ENCODE measurements at places on chromosomes 2 and 18. TPM values are rescaled to one million over a fixed set of nuclear protein-coding genes. Genes with fewer than 3 reads are reported as not detected.
A peak's percentile ranks its signal among the peaks of the same experiment; 100 is the strongest.

DNA sequence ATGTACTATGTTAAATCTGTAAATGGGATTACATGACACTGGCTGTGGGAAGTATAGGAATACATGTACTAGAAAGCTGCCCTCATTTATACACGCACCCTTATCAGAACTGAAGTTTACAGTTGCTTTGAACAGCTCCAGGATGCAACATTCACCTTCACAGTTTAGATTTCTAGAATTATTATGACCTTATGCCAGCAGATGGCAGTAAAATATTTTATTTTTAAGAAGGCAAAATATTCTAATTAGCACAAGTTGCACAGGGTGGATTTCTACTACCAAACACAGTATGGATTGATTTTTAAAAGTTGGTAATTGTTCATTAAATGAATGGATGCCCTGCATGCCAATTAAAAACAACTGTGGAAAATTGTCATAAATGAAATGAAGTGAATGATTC is 670.4 kb downstream of the KCNJ3 start:
- no peaks in the 10 kb centered on the region for H3K4me1 ChIP-seq
- DNase-seq, result peak; percentile 28
- peaks cover 2% of the 10 kb centered on the region for H3K27me3 ChIP-seq
- H3K36me3 ChIP-seq, result no peaks in the 10 kb centered on the region
- no peak overlapping the region for H3K4me3 ChIP-seq

DNA sequence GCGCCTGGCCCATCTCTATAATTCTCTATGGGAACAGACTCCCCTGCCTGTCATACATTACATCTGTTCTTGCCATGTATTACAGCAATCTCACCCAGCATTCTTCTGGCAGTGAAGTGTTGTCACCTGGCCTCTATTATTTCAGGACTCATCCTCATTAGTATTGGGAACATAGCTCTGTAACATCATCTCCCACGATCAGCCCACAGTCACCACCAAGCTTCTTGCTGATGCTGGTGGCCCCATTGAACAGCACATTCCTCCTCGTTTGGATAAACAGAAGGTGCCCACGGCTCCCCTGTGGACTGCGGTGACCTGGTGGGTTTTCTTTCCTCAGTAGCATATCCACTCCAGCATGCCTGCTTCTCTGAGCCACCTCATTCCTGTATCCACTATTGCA is 21.5 kb downstream of the CHCHD5 start:
- peak overlapping the region; percentile 79 for H3K27ac ChIP-seq
- H3K27me3 ChIP-seq, result no peaks in the 10 kb centered on the region
- H3K36me3 ChIP-seq, result no peaks in the 10 kb centered on the region
- DNase-seq, result no peak

DNA sequence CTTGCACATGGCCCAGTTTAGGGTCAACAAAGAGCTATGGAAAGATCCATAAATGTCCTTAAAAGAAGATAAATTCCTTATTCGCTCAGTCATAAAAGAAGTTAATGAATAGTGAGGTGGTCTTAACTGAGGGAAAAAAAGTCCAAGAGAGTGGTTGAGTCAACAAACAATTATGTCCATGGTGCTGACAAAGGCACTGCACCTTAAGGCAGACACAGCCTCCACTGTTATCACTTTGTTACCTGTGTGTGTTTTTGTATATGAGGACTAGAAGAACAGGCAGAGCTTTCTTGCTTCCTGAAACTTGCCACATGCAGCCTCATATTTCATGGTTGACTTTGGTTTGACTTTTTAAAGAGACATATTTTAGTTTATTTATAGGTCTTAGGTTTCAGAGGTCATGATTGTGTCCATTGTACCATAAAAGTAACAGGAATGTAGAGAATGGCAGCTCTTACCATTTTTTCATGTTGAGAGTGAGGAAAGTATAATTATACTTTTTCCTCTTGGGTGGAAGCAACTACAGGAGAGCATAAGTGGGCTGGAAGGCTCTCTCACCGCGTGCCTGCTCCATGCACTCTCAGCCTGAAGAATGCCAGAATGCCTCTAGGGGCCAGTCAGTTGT is 93.6 kb downstream of the XRCC5 start:
- H3K4me3 ChIP-seq, result no peak overlapping the region
- no peaks in the 10 kb centered on the region for H3K27me3 ChIP-seq
- peak overlapping the region; percentile 37 for H3K27ac ChIP-seq
- peak; percentile 65 for DNase-seq
- peaks cover 43% of the 10 kb centered on the region for H3K36me3 ChIP-seq

Gene TEX44
- not detected for polyA plus RNA-seq

DNA sequence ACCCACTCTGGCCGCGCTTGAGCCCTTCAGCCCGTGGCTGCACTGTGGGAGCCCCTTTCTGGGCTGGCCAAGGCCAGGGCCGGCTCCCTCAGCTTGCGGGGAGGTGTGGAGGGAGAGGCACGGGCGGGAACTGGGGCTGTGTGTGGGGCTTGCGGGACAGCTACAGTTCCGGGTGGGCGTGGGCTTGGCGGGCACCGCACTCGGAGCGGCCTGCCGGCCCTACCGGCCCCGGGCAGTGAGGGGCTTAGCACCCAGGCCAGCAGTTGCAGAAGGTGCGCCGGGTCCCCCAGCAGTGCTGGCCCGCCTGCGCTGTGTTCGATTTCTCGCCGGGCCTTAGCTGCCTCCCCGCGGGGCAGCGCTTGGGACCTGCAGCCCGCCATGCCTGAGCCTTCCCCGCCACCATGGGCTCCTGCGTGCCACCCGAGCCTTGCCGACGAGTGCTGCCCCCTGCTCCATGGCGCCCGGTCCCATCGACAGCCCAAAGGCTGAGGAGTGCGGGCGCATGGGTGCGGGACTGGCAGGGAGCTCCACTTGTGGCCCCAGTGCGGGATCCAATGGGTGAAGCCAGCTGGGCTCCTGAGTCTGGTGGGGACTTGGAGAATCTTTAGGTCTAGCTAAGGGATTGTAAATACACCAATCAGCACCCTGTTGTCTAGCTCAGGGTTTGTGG is 173.7 kb upstream of the FIGN start:
- H3K4me3 ChIP-seq, result no peak overlapping the region
- H3K36me3 ChIP-seq, result no peaks in the 10 kb centered on the region
- no peaks in the 10 kb centered on the region for H3K27me3 ChIP-seq
- H3K27ac ChIP-seq, result no peak overlapping the region

- no peaks in the 10 kb centered on the region for H3K4me1 ChIP-seq
- peak; percentile 8 for DNase-seq
- H3K4me3 ChIP-seq, result no peak overlapping the region
- no peak overlapping the region for H3K27ac ChIP-seq
Observed at GRCh38 chr2:181411105-181411849, 45.9 kb upstream of the ITGA4 start.

DNA sequence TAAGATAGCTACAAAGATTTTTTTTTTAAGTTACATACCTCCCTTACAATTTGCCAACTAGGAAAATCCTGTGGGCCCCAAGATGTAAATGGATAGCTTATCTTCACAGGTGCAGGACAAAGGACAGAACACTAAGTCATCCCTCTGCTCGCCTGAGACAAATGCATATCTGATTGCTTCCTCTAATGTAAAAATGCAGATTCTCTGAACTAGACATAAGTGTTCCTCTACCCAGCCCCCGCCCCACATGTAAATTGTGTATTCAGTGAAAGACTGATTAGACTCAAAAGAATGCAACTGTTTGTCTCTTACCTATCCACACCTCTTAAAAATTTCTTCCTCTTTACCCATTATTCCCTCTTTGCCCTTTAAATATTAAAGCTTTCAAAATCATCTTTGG is 96.5 kb downstream of the CYP26B1 start:
- no peak overlapping the region for H3K27ac ChIP-seq
- H3K27me3 ChIP-seq, result no peaks in the 10 kb centered on the region
- no peaks in the 10 kb centered on the region for H3K36me3 ChIP-seq
- DNase-seq, result no peak

GRCh38 chr2:235343156-235343774 is 150.6 kb upstream of the AGAP1 start:
- H3K36me3 ChIP-seq, result no peaks in the 10 kb centered on the region
- no peaks in the 10 kb centered on the region for H3K4me1 ChIP-seq
- H3K27ac ChIP-seq, result peak overlapping the region; percentile 48
- no peaks in the 10 kb centered on the region for H3K27me3 ChIP-seq

Gene SLC11A1
- 0.54 TPM for polyA plus RNA-seq

Gene ERFE
- 1.8 TPM for polyA plus RNA-seq

Gene EVX2
- not detected for polyA plus RNA-seq

Gene DNAJB2
- polyA plus RNA-seq, result 54.3 TPM

GRCh38 chr2:20018601-20019152 is 6.2 kb upstream of the MATN3 start:
- no peaks in the 10 kb centered on the region for H3K27me3 ChIP-seq
- H3K4me1 ChIP-seq, result no peaks in the 10 kb centered on the region
- H3K36me3 ChIP-seq, result no peaks in the 10 kb centered on the region
- no peak for DNase-seq
- no peak overlapping the region for H3K27ac ChIP-seq

Gene MAP3K19
- 0.03 TPM for polyA plus RNA-seq

DNA sequence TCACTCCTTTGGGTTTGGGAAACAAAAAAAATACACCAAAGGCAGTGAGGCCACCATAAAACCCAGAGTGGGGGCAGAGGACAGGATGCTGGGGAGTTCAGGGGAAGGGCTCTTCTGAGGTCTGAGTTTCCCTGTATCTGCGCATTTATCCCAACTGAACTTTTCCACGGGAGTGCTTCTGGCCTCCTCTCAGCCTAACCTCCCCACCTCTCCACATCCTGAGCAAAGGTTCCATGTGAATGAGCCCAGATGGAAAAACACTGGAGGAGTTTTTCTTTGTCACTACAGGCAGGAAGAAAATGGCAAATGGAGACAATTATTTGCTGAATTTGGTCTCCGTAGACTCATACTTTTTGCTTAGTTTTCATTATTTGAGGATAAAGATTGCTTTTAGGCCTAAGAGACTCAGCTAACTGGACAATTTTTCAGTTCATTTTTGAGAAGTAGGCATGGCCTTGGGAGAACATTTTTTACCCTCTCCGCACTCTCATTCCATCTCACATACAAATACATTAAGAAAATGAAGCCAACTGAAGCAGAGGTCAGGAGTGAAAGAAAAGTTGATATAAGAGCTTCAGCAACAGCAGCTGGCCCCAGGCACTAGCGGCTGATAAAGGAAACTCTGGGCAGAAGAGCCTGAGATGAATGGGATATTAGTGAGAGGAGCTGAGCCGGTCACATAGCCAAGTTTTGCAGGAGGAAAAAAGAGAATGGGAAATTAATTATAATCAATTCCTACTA is 82.6 kb upstream of the CYP1B1 start:
- no peaks in the 10 kb centered on the region for H3K4me1 ChIP-seq
- no peak overlapping the region for H3K27ac ChIP-seq
- H3K27me3 ChIP-seq, result no peaks in the 10 kb centered on the region
- no peak overlapping the region for H3K4me3 ChIP-seq
- H3K36me3 ChIP-seq, result no peaks in the 10 kb centered on the region

- no peak overlapping the region for H3K27ac ChIP-seq
- peaks cover 3% of the 10 kb centered on the region for H3K4me1 ChIP-seq
- no peaks in the 10 kb centered on the region for H3K36me3 ChIP-seq
- DNase-seq, result no peak
Observed at GRCh38 chr2:38650717-38651116, 15.2 kb upstream of the GALM start.

GRCh38 chr2:134362152-134362668 is 108.3 kb downstream of the MGAT5 start:
- DNase-seq, result no peak
- H3K4me3 ChIP-seq, result no peak overlapping the region
- no peaks in the 10 kb centered on the region for H3K27me3 ChIP-seq
- peaks cover 5% of the 10 kb centered on the region for H3K36me3 ChIP-seq
- no peak overlapping the region for H3K27ac ChIP-seq

- peaks cover 4% of the 10 kb centered on the region for H3K4me1 ChIP-seq
- no peaks in the 10 kb centered on the region for H3K36me3 ChIP-seq
- H3K27ac ChIP-seq, result no peak overlapping the region
- H3K27me3 ChIP-seq, result no peaks in the 10 kb centered on the region
- no peak overlapping the region for H3K4me3 ChIP-seq
- DNase-seq, result no peak
Observed at GRCh38 chr2:32960647-32961403, 14.1 kb downstream of the LTBP1 start.

DNA sequence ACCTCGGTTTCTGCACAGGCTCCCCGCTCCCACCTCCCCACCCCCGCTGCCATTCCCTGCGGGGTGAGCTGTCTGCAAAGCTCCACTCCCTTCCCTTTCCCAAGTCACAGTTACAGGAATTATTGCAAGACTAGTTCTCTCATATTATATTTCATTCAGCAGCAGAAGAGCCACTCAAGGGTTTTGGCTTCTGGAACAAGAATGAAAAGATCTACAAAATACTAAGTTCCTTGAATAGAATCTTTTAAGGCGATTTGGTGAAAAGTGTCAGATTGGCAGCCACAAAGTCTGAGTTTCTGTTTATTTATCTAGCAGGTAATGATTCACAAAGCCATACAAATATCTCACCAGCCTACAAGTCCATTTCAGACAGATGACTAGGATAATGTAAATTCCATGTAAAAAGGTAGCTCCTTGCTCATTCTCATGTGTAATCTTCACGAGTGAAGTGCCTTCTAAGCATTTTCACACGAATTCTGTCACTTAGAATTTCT is 221.9 kb upstream of the RBBP8 start:
- H3K27me3 ChIP-seq, result no peaks in the 10 kb centered on the region
- H3K36me3 ChIP-seq, result no peaks in the 10 kb centered on the region
- peak overlapping the region; percentile 93 for H3K27ac ChIP-seq
- no peaks in the 10 kb centered on the region for H3K4me1 ChIP-seq

DNA sequence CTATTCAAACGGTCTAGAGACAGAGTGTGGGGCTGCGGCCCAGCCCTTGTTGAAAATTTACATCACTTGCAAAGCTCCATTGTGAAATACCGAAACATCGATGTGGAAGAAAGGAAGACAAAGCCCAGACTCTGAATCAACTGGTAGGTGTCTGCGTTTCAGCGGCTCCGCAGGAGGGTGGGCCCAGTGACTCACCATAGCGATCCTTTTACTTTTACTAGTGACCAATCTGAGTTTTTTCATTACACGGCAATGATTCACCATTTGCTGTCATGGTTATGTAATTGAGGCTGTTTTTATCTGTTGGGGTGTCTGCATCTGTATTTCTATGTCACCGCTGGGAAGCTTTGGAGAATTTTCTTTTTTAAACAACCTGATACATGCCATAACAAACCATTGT is 66.6 kb upstream of the ODC1 start:
- DNase-seq, result no peak
- no peaks in the 10 kb centered on the region for H3K36me3 ChIP-seq
- H3K27ac ChIP-seq, result no peak overlapping the region
- H3K4me3 ChIP-seq, result no peak overlapping the region
- no peaks in the 10 kb centered on the region for H3K4me1 ChIP-seq

- no peaks in the 10 kb centered on the region for H3K4me1 ChIP-seq
- H3K27me3 ChIP-seq, result no peaks in the 10 kb centered on the region
- H3K27ac ChIP-seq, result no peak overlapping the region
- H3K4me3 ChIP-seq, result no peak overlapping the region
Observed at GRCh38 chr2:174120346-174120745, 128.0 kb downstream of the OLA1 start.

Gene MRO
- 9.2 TPM for polyA plus RNA-seq
